ENCODE measurements at places on chromosomes 7 and 10.

GRCh38 chr10:101095550-101096213 lies 33.9 kb downstream of the KAZALD1 start:
- peak; percentile 62 for DNase-seq

- no peak for DNase-seq
Observed at GRCh38 chr10:30527623-30528428, 93.8 kb downstream of the MAP3K8 start.

DNA sequence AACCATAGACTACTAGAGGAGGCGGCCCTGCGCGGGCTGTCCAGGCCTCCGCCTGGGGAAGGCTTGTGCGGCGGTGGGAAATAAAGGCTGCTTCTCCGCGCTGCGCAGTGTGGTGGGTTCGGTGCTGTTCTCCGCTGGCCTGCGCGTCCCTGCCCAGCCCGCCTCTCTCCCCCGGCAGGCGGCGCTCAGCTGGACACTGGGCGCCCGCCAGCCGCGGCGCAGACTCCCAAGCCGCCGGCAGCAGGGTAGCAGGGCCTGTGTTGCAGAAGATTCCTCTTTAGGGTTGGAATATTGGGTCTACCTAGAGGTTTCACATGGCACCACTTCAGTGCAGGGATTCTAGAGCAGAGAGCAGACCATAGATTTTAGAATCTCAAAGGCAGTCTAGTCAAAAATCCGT lies 66.1 kb upstream of the ZPBP start:
- no peak for DNase-seq

GRCh38 chr7:111043561-111043960 lies 47.4 kb upstream of the LRRN3 start:
- DNase-seq = no peak

DNA sequence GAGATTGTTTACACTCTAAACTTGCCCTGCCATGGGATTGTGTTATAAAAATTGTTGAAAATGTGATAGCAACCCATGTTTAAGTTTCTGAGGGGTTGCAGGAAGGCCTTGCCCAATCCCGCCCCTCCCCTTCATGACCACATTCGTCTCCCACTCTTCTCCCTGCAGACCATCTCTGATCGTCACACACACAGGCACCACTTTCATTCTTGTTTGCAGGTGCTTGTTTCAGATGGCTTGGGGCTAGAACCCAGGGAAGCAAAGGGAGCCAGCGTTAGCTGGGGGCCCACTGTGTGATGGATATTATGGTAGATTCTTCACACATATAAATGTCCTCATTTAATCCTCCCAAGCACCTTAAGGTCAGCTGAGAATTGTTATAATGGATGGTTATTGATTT lies 286.7 kb upstream of the HABP2 start:
- no peak for DNase-seq

- DNase-seq = no peak
Observed at GRCh38 chr7:36661135-36661840, 63.0 kb downstream of the AOAH start.

DNA sequence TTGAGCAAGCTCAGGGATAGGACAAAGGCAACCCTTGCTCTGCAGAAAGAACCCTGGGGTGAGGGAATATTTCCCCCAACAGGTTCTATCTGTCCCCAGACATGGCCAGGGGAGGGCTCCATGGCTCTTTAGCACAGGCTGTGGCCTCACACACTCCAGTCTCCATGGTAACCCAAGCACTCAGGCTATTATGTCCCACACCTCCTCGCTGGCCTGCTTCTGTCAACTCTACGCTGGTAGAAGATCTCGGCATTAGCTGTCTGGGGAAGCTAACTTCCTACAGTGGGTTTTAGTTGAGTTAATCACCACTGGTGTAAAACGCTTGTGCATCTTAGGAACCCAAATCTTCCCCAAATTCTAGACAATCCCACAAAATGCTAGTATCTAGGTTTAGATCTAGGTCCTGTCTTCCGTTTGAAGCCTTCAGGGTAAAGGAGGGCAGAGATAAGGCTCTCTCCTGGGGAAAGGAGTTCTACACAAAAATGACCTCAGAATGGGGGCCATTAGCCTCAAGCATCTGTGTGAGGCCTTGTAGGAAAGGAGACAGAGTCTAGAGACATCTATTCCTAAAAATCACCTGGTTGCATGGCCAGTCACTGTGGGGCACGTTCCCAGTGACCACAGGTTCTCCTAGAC lies 36.7 kb upstream of the SLIT1 start:
- DNase-seq = no peak

- DNase-seq = no peak
Observed at GRCh38 chr7:105131033-105131656, 117.1 kb downstream of the KMT2E start.

DNA sequence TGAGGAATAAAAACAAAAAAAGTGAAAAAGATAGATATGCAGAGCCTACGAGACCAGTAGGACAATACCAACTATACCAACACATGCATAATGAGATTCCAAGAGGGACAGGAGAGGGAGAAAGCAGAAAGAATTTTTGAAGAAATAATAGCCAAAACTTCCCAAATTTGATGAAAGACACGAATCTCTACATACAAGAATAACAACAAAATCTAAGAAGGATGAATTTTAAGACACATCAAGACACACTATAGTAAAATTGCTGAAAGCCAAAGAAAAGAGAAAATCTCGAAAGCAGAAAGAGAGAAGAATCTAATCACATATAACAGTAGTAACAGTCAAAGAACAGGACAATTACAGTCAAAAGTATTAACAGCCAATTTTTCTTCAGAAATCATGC lies 7.5 kb upstream of the MAT1A start:
- no peak for DNase-seq

- no peak for DNase-seq
Observed at GRCh38 chr7:132211971-132212370, 364.3 kb downstream of the PLXNA4 start.

GRCh38 chr10:62541811-62542210 lies 167.6 kb downstream of the ZNF365 start:
- DNase-seq = no peak

DNA sequence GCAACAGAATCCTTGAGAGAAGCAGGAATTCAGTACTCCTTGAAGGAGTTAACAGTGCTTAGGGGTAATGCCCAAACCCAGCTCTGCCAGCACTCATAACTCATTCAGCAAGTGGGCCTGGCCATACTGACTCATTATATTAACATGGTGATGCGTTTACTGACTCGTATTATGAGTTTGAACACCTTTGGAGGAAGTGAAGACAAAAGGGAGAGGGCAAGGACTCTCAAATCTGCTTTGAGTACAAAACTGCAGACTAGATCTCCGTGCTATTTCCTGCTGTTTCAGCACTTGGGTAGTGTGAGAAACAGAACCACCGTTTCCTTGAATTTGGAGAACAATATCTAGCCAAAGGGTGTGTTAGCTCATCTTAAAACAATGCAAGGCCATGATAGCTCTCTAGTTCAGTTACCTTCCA lies 30.8 kb downstream of the SLC16A9 start:
- no peak for DNase-seq

DNA sequence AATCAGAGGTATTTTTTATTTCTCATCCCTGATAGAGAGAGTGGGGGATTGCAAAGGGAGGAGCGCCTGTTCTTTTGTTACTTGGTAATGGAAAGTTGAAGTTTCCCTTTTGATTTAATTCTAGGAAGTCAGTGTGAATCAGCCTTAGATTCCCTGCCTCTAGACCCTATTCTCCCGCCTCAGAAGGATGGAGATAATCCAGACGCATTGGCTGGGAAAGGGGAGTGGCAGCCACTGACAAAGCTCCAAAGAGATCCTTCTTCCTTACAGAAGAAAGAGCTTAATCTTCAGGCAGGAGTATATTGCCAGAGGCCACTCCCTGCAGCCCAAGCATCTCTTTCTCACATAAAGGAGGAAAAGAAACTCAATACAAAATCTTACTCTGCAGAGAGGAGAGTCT lies 122.3 kb upstream of the GALNT17 start:
- DNase-seq = no peak

DNA sequence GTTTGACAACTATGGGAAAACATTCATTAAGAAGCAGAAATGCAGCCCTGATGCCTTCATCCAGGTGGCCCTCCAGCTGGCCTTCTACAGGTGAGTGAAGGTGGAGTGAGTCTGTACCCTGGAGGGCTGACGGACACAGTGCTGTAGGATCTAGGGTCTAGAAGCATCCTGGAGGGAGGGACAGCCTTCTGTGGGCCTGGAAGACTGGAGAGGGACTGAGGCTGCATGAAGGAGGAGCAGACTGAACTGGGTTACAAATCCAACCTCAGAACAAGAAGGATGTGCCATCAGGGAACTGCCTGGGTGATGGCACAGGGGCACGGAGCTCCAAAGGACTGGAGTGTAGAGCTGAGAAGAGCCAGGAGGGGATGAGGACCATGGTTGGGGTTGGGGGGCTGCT lies 27.5 kb upstream of the C10orf53 start:
- no peak for DNase-seq

DNA sequence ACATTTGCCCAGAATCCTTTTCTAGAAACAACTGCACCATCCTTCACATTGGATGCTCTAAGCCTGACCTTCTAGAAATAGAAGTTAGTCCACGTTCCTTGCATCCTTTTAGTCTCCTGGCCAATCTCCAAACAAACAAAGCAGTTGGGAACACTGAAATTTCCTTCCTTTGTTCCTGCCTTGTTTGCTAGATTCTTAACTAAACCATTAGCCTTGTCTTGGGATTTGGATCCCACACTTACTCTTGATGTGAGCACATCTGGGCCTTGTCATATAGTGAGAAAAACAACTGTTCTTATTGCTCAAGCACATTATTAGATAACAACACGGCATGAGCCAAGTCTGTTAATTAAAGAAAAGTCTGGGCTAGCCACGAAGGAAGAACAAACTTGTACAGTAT lies 319.3 kb upstream of the GHITM start:
- DNase-seq = no peak

DNA sequence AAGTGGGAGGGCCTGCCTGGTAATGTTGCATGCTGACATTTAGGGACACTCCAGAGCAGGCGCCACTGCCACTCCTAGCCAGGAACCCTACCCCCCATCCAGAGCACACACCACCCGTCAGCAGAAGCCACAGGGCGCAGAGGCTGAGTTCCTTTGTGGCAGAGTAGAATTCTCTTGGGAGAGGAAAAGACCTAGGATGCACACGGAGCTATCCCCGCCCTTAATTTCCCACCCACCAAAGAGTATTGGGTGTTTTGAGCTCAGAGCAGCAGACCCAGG lies 702 bp upstream of the INSYN2A start:
- no peak for DNase-seq

DNA sequence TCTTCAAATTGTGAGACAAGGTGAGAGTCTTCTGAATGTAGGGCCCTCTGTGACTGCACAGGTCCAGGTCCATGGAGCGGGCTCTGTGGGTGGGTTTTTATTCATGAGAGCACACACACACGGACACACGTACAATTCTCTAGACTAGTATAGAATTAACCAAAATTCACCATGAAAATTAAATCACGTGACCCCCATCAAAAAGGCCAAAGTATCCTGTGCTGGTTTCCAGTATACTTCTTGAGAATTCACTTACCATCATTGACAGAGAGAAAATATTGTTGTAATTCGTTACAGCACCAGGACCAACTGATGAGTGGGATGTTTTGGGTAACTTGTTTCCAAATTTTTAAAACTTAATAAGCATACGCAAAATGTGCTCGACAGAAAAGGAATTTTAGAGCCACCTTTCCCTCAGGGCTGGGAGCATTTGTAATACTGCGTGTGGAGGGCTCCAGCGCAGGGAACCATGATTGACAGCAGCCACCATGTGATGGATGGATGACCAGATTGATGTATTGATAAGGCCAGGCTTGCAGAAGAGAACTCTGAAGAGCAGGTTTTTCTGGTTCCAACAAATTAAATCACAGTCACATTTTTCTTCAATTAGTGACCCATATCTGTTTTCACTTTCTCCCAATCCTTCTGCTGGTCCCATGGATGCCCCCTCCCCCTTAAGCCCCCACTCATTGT lies 14.9 kb upstream of the DNTT start:
- no peak for DNase-seq

- no peak for DNase-seq
Observed at GRCh38 chr7:151699928-151700319, 177.0 kb downstream of the PRKAG2 start.

- no peak for DNase-seq
Observed at GRCh38 chr10:102869258-102870198, at the start of gene AS3MT. AS3MT (plus strand) TSS chr10:102869470; CDS start chr10:102869593, 123 bp downstream.

DNA sequence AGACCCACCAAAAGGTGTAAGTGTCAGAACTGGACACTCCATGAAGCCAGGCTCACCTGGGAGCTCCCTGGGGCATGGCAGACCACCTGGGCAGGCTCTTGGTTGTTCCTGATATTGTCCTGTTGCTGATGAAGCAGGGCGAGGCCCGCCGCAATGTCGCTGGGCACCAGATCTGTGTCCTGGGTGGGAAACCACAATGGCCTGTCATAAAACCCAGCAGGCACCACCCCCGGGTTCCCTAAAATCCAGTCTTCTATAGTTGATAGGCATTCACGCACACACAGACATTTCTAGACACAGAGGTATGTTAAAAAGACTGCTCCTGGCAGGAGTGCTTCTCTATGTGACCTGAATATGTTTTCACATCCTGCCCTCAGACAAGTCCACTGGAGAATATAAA lies 15.0 kb downstream of the DAGLB start:
- no peak for DNase-seq

- no peak for DNase-seq
Observed at GRCh38 chr10:113300617-113301016, 252.2 kb upstream of the HABP2 start.

Measured in NCI-H1048 (cell line).